Posterior vena cava (tissue), 2 donors: ENCODE measurements at places on chromosomes 13 and 19. TPM values are rescaled to one million over a fixed set of nuclear protein-coding genes. Genes with fewer than 3 reads are reported as not detected.

DNA sequence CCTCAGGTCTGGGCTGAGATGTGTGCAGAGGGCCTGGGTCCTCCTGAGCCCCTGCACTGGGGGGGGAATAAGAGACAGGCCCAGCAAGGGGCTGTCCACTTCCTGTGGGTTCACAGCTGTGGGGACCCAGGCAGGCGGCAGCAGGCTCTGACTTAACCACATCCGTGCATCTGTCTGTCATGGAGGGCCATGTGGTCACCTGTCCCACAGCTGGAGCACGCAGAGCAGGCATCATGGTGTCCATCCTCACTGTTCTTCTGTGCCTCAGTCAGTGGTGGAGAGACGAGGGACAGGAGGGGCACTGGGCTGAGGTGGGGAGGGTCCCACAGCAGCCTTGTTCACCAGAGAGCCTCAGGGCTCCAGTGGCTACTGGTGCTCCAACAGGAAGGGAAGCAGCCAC is 16.3 kb upstream of the KIR3DL3 start:
- DNase-seq, result no peak

GRCh38 chr19:13864667-13865570 is 12.0 kb upstream of the NANOS3 start:
- DNase-seq, result no peak

IGFL4 gene
- not detected for total RNA-seq

- DNase-seq, result no peak
These were observed 5.1 kb downstream of the COL4A1 start for GRCh38 chr13:110301606-110302553.

- no peak for DNase-seq
These were observed 1227.4 kb upstream of the PCDH20 start for GRCh38 chr13:62643007-62643483.

DNA sequence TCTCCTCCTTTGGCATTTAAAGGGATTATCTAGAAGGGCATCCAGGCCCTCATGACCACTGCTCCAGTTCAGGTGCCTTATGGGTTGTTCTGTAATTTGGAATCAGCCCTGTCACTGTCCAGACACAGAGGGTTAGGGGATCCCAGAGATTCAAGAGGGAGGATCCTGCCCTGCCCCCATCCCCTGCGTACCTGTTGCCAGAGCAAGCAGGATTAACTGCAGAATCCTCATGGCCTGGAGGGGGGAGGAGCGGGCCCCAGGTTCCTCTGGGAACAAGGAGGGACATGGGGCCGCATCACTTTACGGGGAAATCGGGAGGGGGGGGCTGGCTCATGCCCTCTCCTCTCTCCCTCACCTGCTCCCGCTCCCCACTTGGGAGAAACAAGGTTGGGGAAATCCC is 1.0 kb downstream of the KLK11 start:
- DNase-seq, result no peak

KLK12 gene
- total RNA-seq, result not detected

- DNase-seq, result no peak
These were observed 30.3 kb downstream of the LAMP1 start for GRCh38 chr13:113327391-113327765.

UTP14C gene
- 14.7 TPM for total RNA-seq

DNA sequence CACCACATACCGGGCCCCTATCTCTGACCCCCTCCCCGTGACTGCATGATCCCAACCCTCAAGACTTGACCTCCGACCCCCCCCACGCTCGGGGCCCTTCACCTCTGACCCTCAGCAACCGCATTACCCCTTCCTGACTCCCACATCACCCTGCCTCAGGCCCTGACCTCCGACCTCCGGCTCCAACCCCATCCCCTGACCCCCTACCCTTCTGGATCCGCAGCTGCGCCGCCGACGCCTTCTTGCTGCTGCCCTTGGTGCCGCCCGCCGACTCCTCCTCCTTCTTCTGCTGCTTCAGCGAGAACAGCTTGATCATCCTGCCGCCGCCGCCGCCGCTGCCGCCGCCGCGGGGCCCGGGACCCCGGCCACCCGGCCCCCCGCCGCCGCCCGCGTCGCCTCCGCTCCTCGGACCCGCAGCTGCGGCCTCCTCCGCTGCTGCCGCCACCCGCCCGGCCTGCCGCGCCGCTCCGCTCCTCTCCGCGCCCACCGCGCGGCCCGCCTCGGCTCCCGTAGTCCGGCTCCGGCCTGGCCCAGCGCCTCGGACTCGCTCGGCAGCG is at the start of gene UBE2M:
TSS of gene UBE2M (minus strand) at position 546 of the 557 bp plus-strand sequence. CDS start at position 316, 230 bp downstream.
- peak; percentile 91 for DNase-seq
